Mesendoderm (in vitro differentiated cells): ENCODE measurements at places on chromosomes 5 and 9.

GRCh38 chr5:33769968-33770367 lies 121.8 kb downstream of the ADAMTS12 start:
- no peak for DNase-seq

- no peak for DNase-seq
Measured at GRCh38 chr9:131854896-131855613, 115.2 kb upstream of the RAPGEF1 start.

GRCh38 chr5:10528056-10528816 lies 35.6 kb upstream of the ANKRD33B start:
- no peak for DNase-seq

DNA sequence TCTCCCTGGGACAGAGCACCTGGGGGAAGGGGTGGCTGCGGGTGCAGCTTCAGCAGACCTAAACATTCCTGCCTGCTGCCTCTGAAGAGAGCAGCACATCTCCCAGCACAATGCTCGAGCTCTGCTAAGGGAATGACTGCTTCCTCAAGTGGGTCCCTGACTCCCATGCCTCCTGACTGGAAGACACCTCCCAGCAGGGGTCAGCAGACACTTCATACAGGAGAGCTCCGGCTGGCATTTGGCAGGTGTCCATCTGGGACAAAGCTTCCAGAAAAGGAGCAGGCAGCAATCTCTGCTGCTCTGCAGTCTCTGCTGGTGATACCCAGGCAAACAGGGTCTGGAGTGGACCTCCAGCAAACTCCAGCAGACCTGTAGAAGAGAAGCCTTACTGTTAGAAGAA lies 77.2 kb downstream of the SLCO6A1 start:
- peak; percentile 3 for DNase-seq

DNA sequence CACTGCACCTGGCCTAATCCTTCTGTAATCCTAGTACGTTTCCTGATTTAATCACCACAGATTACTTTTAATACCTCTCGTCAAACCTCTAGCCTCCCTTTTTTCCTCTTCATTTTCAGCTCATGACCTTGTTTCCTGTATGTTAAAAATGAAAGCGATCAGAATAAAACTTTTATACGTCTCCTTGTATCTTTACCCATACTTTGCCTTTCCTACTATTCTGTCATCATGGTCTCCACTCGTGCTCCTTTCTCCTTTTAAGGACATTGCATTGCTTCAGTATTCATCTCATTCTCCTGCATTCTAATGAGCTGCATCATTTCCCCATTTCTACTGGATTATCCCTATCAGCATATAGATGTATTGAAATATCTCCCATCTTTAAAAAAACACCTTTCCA lies 8.5 kb downstream of the CDC42SE2 start:
- no peak for DNase-seq

DNA sequence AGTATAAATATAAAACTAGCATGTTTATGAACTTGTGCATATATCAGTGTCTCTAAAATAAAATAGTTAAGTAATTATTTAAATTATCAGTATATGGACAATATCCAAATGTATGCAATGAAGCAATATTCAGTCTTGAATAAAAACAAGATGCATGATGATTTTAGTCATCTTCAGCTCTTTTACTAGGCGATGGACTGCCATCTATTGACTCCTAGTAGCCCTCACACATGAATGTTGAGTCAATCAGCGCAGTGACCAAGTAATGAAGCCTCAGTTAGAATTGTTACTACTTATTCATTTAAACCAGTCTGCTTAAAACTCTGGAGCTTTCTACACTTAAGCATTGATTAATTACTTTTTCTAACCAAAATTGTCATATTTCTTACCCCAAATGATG lies 92.9 kb upstream of the GRHPR start:
- DNase-seq: peak; percentile 31

DNA sequence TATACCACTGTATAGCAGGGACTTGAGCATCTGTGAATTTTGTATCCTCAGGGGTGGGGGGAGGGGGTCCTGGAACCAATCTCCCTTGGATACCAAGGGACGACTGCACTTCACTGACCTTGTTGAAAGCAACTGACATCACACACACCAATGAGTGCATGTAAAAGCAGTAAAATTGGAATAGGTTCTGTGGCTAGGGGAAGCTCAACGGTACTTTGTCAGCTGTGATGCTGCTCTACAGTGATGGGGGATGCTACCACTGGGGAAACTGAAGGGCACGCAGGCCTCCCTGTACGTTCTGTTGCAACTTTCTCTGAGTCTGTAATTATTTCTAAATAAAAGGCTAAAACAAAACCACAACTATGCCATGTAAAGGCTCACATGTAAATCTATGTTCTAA lies 47.0 kb upstream of the RETREG1 start:
- no peak for DNase-seq

DNA sequence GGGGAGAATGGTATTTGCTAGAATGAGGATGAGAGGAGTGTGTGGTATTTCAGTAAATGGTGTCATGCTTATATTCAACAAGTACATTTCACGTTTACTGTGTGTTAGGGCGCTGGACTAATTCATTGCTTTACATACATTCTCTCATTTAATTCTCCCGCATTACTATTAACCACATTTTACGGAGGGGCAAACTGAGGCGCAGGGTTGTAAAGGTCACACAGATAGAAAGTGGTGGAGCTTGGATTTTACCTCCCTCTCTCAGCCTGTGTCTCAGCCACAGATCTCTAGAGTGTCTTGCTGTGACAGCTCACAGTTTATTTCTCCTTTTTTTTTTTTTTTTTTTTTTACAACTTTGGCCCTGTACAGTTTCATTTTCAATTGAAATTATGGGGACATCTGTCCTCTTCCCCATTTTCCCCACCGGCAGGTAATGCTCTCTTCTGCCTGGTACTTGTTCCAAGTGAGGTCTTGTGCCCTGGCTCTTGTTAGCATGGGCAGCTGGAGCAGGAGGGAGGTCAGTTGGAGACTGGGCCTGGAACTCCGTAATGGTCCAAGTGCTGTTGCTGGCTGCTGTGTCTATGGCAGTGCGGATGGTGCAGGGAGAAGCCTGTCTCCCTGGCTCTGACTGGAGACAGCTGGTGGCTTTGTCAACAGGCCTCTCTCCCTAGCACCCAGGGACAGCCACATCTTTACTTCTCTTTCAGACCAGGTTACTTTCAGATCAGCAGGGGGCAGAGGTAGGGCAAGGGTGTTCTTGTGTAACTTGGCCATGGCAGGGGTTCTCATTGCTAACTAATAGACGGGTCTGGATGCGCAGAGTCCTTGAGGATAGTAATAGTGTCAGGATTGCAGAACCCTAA lies 20.5 kb upstream of the NDST1 start:
- DNase-seq: no peak

GRCh38 chr9:27022920-27023319 lies 17.4 kb upstream of the LRRC19 start:
- no peak for DNase-seq

- DNase-seq: no peak
Measured at GRCh38 chr5:5983261-5983980, 394.9 kb downstream of the MED10 start.

DNA sequence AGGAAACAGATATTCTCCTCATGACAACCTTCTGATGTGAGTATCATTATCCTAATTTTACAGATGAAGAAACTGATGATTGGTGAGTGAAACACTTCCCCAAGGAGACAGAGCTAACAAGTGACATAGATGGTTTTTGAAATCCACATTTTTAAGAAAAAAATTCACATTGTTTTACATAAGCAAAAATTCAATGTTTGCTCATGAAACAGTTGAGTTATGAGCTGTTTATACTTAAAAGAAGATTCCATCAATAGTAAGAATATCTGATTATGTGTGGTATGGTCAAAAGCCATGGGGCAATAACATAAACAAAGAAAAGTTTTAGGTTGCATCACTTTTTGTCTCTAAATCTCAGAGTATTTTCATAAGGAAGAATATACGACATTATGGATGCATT lies 167.9 kb upstream of the PAPPA start:
- no peak for DNase-seq

DNA sequence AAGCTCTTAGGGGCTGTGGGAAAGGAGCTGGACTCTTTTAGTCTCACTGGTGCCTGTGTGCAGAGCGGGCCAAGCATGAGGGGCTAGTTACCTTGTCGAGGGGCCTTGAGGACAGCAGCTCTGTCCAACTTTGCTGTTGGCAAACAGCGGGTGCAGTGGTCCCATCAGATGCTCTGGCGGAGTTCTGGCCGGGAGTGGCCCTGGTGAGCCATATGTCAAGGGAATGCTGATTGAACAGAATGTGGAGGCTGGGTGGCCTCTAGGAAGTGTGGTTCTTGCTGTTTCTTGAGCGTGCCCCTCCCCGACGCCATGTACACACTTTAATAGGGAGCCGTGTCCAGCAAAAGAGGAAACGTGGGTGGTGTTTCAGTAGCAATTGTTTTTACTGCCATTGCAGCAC lies 3.6 kb upstream of the ADAMTS2 start:
- DNase-seq: no peak

DNA sequence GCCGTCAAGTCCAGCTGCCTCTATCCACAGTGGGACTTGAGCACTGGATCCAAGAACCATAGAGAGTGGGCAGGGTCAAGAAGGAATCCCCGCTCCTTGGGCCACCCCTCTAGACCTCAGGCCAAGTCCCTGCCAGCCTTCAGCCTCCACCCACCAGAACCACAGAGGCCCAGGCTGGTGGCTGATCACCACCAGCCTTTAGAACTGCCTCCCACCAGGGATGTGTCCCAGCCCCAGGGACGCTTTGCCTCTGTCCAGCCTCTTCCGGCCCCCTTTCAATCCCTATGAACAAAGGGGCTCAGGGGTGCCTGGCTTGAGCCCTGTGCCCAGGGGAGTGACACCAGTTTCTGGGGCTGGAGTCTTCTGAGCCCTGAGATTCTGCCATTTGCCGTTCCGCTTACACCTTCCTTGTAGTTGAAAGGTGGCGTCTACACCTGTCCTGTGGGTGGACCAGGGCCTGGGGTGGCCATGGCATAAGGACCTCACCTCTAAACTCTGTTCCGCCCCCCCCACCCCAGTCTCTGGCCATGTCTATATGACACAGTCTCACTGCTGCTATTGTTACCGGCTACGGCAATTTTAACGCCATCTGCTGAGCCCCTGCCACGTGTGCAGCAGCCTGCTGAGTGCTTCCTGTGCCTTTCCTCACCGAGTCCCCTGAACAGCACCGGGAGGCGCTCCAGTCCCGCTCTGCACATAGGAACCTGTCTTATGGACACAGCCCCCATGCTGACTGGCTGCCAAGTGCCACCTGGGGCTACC lies 35.7 kb upstream of the ORM1 start:
- DNase-seq: no peak

DNA sequence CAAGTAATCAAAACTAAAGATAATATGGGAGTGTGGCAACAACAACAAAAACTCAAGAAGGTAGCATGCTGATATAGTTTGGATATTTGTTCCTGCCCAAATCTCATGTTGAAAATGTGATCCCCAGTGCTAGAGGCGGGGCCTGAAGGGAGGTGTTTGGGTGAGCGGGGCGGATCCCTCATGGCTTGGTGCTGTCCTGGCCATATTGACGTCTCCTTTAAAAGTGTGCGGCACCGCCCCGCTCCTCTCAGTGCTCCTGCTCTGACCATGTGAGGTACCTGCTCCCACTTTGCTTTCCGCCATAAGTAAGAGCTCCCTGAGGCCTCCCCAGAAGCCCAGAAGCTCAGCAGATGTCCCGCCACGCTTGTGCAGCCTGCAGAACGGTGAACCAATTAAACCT lies 25.6 kb downstream of the MED27 start:
- no peak for DNase-seq

DNA sequence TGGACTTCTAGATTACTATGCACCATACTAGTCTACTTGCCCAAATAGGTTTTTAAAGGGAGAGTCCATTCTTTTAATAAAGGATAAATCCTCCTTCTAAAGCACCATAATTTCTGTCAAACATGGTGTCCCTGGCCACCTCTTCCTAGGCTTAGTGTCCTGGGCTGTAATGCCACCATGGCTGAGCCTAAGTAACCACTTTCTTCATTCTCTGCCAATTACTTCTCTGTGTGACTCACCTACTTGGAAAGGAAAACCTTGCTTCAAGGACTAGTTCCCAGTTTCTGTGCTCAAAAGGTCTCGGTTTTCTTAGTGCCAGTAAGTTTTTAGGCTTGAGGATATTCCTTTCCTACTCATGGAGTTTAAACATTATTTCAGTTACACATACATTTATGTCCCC lies 273.4 kb downstream of the DENND1A start:
- no peak for DNase-seq

DNA sequence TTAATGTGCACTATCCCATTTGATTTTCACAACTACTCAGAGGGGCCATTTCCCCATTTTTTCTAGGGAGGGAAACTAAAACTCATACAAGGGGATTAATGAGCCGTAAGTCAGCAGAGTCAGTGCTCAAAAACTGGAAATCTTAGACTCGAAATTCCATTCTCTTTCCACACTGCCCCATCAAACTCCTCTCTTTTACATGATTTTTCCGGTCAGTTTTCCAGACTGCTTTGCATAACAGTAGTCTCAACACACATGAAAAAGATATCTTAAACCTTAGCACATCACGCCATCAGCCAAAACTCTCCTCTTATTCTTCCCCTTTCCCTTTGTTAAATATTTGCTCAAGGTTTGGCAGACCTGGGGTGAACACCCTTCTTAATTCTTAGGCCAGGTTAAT lies 332.0 kb downstream of the RFX3 start:
- no peak for DNase-seq

- DNase-seq: no peak
Measured at GRCh38 chr5:91898019-91898418, 514.9 kb upstream of the ARRDC3 start.

DNA sequence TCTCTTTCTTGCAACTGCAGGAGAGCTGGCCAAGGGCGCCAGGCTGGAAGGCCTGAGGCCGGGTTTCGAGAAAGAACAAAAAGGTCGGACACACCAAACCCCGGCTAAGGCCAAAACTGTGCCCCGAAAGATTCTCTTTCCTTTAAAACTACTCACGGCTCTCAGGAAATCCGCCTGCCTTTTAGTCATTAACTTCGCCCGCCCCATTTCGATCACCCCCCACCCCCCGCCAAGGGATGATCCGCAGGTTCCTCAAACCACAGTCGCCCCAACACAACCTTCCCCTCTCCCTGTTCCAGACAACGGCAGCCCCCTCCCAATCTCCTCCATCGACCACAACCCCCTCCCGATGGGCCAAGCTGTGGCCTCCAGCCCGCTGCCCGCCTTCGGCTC lies 536 bp downstream of the FEM1C start:
- DNase-seq: no peak

- DNase-seq: no peak
Measured at GRCh38 chr5:147472664-147473475, 37.0 kb downstream of the DPYSL3 start.

DNA sequence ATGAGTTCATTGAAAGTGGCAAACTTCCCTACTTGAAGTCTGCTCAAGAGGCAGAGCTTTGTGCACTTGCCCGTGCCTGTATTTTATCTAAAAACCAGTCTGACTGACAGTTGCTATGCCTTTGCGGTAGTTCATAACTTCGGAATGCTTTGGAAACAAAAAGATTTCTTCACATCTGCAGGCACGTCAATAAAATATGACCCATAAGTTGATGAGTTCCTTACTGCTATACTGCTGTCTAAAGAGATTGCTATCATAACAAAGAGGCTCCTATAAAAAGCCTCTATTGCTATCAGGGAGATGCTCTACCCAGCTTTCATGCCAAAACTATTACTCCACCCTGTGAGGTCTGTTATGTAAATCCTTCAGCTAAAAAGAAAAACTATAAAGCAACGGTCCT lies 25.4 kb upstream of the RNF20 start:
- DNase-seq: no peak
